ENCODE measurements at places on chromosomes 2 and 18.

DNA sequence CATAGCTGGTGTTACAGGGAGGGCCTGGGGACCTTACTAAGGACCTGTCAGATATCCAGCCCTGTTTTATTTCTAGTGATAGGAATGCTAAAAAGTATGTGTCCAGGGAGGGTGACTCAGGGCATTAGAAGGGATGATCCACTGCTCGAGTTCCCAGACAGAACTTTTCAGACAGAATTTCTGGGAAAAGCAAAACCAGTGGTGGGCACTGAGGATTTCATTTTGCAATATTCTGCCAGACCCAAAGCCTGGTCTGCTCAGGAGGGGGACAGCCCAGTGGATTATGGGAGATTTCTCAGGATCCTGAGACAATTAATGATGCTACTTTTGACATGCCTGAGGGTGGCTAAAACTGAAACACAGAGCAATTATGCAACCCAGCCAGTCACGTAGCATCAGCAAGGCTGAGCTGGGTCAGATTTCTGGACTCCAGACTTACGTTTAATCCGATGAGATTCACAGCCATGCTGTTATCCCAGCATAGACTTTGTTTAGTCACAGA, 4.7 kb upstream of the KCNE4 start:
- no peak for DNase-seq

GRCh38 chr18:75131381-75132000, 77.4 kb downstream of the PTGR3 start:
- no peak for DNase-seq

DNA sequence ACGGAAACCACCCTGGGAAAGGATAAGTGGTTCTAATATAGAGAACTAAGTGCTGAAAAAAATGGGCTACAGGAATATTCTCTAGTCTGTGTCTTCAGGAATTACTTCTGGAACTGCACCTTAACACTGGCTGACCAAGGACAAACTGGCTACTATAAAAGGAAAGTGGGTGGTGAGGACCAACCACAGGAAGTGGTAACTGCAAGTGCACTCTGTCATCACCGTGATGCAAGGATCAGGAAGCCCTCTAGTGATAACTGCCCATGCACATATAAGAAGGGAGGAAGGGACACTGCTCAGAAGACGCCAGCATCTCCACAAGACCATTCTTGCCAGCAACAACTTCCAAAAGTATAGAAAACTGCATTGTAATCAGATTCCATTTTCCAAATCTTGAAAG, 424.4 kb upstream of the RGPD4 start:
- no peak for DNase-seq

- no peak for DNase-seq
Measured at GRCh38 chr2:30948130-30948529, 140.9 kb upstream of the CAPN13 start.

Measured in hypothalamus (tissue), 51 donors.